ENCODE measurements at places on chromosomes 3 and 15.

DNA sequence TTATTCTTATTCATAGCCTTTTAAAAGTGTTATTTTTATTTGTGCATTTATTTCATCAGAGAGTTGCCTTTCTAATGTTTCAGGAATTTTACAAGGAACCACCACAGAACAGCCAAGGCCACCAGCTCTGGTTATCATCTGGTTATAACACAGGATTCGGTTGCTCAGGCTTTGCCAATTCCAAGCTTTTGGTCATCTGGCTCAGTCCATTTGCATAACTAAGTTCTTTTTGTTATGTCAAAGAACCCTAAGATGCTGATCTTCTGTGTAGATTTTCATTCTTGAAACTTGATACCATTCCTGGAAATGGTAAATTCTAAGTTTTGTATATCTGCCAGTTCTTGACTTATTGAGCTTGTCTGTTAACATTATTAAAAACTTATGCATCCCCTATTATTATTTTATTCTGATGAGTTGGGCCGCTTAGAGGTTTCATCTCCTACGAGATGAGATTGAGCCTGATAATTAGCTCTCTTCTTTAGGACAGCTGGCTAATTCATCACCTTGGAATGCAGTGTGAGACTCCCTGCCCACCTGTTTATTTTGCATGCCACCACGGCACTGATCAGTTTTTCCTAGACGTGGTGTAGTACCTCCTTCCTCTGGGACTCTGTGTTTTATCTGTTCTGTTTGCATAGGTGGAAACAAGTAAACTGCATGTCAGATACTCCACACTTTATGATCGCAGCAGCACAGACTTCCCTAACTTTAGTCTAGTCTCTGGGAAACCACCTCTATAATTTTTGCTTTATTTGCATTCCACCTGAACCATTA lies 264.8 kb downstream of the SLCO3A1 start:
- DNase-seq, result peak; percentile 55

- DNase-seq, result peak; percentile 3
These were observed 202.8 kb upstream of the TBC1D5 start for GRCh38 chr3:17945018-17945798.

DNA sequence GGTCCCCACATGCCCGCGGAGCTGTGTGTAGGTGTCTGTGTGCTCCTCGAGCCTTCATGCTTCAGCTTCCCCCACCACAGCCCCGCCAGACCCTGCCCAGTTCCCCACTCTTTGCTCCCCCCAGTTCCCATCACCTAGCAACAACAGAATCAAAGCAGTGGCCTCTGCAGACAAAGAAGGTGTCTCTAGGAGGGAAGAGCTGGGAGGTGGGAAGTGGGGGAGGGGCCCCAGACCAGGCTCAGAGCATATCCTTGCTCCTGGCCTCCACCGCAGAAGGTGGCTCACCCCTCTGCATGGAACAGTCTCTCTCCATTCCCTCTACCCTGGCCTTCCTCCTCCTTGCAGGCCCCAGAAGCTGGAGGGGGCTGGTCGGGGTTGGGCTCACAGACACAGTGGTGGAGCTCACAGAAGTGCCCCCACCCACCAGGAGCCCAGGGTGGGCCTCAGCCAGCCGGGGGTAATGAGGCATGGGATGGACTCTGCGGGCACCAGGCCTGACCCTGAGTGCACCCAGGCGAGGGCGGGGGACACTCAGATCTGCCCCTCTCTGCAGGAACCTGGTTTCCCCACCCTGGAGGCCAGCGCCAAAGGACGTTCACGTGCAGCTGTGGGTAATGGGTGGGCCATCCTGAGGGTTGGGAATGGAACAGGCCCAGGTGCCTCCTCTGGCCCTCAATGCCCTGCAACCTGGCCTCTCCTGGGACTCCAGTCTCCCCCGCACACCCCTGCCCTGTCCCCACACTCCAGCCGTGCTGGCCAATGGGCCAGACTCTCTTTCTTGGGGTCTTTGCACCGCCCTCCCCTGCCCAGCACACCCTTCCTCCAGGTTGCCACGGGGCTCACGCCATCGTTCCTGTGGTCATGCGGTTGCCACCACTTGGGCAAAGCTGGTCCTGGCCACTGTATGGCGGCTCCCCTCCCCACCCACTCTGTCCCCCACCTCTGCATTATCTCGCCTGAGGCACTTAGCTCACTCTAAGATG lies 53.4 kb downstream of the TPRA1 start:
- no peak for DNase-seq

GRCh38 chr3:159586571-159587202 lies 401.9 kb upstream of the IL12A start:
- peak; percentile 49 for DNase-seq

- no peak for DNase-seq
These were observed 12.1 kb downstream of the KIF9 start for GRCh38 chr3:47270526-47270925.

- peak; percentile 20 for DNase-seq
These were observed 48.4 kb downstream of the DAPK2 start for GRCh38 chr15:63997715-63998442.

- DNase-seq, result no peak
These were observed 24.9 kb upstream of the ZNF710 start for GRCh38 chr15:89976246-89976600.

DNA sequence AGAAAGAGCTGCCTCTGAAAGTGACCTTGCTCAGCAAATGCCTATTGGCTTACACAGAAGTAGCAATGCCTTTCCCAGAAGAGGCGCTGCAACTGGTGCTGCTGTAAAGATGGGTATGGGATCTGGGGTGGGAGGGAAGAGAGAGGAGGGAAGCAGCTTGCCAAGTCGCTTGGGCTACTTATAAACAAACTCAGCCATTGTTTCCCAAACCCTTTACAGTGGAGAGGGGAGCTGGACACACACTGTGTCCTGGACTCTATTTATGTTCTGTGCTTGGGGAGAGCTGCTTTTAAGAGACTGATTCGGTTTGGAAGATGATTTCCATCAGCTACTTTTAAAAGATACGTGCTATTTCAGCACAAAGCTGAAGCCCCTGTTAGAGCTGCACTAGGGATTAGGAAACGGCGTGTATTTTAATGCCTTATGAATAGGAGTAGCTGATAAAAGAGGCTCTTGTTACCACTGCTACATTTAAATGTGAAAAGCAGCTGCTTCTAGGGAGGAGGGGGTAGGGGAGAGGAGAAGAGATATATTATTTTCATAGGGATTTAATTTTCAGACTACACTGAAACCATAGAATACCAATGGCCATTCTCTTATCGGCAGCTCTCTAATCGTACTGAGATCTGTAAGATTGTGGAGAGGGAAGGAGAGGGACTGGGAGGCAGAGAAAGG lies 440.6 kb downstream of the MCTP2 start:
- peak; percentile 1 for DNase-seq

DNA sequence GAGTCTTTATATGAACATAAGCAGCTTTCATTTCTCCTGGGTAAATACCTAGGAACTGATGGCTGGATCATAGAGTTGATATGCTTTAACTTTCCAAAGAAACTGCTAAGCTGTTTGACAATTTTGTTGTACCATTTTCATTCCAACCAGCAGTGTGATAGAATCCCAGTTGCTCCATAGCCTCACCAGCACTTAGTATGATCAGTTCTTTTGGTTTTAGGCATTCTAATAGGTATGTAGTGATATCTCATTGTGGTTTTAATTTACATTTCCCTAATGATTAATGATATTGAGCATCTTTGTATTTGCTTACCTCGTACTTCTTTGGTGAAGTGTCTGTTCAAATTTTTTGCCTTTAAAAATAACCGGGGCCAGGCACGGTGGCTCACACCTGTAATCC lies 38.4 kb upstream of the SMAD6 start:
- DNase-seq, result no peak
